ENCODE measurements at places on chromosomes 2 and 18.
A peak's percentile ranks its signal among the peaks of the same experiment; 100 is the strongest.

GRCh38 chr2:191935247-191935646 lies 88.4 kb upstream of the CAVIN2 start:
- no peak for DNase-seq

GRCh38 chr2:124180635-124181034 lies 155.5 kb downstream of the CNTNAP5 start:
- no peak for DNase-seq

DNA sequence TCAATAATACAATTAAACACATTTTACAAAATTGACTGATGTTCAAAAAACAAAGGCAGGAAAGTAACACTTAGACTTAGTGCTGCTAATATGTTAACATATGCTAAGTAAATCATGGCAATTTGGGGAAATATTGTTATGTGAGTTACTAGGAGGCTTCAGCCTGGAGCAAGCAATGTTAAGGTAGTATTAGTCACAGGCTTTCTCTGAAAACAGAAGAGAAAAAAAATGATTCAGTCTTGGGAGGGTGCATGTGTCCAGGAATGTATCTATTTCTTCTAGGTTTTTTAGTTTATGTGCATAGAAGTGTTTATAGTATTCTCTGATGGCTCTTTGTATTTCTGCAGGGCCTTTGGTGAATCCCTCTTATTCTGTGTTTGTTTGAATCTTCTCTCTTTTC lies 345.8 kb upstream of the TFPI start:
- no peak for DNase-seq

- no peak for DNase-seq
Observed at GRCh38 chr2:189613077-189613636, 32.6 kb upstream of the SLC40A1 start.

GRCh38 chr2:204749319-204749718 lies 204.0 kb downstream of the PARD3B start:
- DNase-seq, result no peak

- no peak for DNase-seq
Observed at GRCh38 chr18:47077111-47077510, 41.7 kb upstream of the ELOA2 start.

- peak; percentile 50 for DNase-seq
Observed at GRCh38 chr2:178522950-178523595, 42.8 kb downstream of the PLEKHA3 start.

DNA sequence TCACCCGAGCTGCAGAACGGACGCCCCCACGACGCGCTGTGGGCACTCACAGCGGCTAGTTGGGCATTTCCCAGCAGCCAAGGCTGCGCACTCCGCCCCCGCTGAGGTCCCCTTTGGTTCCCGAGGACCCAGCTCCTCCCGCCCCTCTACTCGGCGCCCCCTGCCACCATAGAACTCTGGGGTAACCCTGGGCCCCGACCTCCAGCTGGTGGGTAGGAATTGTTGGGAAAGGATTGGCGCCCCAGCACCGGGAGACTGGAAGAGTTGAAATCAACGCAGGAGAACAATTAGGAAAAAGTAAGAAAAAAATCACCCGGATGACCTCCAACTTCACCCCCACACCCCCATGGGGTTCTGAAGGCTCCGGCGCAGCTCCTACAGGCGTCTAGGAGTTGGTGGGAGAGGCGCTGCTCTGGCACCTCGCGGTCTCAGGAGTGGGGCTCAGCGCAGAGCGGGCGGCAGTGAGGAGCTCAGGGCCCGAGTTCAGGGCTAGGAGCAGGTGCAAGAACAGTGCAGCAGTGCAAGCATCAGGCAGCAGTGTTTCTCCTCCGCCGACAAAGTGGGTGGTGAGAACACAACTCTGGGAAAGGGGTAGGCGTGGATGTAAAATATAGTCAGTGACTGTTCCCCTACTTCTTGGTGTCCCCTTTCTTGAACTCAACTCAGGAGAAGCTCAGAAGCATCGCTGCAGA lies 14.0 kb downstream of the POU3F3 start:
- no peak for DNase-seq

- no peak for DNase-seq
Observed at GRCh38 chr2:21261591-21261990, 137.8 kb downstream of the TDRD15 start.

GRCh38 chr18:623761-624620 lies 27.2 kb downstream of the CLUL1 start:
- DNase-seq, result peak; percentile 60

- DNase-seq, result no peak
Observed at GRCh38 chr2:85958731-85959130, 69.9 kb upstream of the ST3GAL5 start.

GRCh38 chr2:120766470-120767351 lies 31.0 kb downstream of the GLI2 start:
- DNase-seq, result no peak

- DNase-seq, result no peak
Observed at GRCh38 chr18:21450913-21451312, 149.6 kb downstream of the ESCO1 start.

DNA sequence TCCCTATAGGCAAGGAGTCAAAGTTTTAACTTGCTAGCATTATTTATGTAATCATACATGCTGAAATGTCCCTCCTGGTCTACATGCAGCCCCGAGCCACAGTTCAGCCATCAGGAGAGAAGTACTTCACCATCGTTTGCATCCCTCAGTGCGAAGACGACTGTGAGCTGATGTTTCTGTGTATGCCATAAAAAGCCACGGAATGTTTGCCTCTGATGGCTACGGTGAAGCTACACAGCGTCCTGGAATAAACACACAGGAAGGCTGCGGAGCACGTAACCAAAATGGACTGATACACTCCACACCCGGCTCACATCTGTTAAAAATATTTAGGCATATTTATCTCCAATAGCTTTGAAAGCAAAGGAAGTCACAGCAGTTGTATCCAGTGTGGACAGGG lies 4.3 kb upstream of the SALL3 start:
- no peak for DNase-seq

GRCh38 chr2:29916571-29916970 lies 4.8 kb downstream of the ALK start:
- no peak for DNase-seq

DNA sequence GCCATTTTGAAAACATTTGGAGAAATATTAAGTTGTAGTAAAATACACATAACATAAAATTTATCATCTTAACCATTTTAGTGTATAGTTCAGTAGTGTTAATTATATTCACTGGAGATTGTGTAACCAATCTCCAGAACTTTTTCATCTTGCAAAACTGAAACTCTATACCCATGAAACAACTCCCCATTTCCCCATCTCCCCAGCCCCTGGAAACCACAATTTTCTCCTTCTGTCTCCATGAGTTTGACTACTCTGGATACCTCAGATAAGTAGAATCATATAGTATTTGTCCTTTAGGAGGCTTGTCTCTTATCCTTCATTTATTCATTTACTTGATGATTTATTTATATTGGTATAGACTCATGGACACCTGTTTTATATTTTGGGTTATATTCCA lies 392.9 kb downstream of the SETBP1 start:
- peak; percentile 5 for DNase-seq

- no peak for DNase-seq
Observed at GRCh38 chr18:42067518-42067917, 112.5 kb downstream of the PIK3C3 start.

DNA sequence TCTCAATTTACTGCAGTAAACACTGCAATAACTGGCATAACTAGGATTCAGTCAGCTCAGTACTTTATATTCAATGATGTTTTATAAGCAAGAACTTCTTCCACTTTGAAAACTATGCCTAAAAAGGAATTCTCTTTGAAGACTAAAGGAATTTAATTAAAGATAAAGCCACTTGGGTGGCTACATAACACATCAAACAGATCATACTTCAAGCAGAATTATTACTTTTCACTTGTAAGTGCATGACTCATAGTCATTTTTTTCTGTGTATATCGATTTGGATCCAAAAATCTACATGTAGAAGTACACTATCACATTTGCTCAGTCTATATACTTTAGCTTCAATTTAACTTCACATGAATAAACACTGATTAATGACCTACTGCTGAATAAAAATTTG lies 4.0 kb downstream of the KANSL1L start:
- no peak for DNase-seq

- DNase-seq, result no peak
Observed at GRCh38 chr2:145601361-145601925, 1081.5 kb upstream of the ZEB2 start.
